Nucleus accumbens (tissue), 56 donors: ENCODE measurements at places on chromosomes 11 and 22.
A peak's percentile ranks its signal among the peaks of the same experiment; 100 is the strongest.

GRCh38 chr11:1638344-1638743 is 8.8 kb downstream of the KRTAP5-5 start:
- no peak for DNase-seq

DNA sequence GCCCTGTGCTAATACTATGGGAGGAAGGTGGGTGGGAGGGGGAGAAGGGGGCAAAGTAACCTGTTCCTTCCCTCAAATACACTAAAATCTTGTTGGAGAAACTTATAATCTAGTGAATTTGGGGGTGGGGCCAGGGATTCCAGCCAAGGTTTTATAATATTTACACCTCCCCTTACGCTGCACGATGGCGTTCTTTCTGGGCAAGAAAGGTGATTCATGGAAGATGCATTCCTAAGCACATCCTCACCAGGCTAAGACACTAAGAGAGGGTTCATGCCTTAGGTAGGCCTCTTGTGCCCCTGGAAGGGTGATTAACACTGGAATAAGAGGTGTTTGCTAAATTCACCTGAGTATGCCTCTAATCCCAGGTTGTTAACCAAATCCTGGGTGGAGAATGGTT is 82.6 kb downstream of the BARX2 start:
- no peak for DNase-seq

DNA sequence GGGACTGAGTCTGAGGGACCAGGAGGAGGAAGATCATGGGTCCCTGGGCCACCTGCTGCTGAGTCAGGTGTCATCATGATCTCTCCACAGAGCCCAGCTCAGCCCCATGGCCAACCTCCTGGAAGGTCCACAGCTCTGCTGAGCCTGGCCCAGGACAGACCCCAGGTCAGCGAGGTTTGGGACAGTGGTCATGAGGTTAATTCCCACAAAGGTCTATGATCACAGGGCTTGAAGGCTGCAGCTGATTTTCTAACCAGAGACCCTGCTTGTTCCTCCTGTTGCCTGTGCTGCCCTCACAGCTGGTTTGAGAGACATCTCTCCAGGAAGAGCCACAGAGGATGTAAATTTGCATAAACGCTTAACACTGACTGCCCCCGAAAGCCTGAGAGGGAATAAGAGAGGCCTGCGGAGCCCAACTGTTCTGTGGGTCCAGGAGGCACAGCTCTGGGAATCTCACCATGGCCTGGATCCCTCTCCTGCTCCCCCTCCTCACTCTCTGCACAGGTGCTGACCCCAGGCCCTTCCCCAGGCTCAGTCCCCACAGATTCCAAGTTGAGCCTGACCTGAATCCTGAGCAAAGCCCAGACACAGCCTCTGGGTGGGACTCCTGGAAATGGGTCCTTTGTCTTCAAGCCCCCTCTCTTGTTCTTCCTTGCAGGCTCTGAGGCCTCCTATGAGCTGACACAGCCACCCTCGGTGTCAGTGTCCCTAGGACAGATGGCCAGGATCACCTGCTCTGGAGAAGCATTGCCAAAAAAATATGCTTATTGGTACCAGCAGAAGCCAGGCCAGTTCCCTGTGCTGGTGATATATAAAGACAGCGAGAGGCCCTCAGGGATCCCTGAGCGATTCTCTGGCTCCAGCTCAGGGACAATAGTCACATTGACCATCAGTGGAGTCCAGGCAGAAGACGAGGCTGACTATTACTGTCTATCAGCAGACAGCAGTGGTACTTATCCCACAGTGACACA is 102.8 kb downstream of the GGTLC2 start:
- no peak for DNase-seq

GRCh38 chr11:719214-720016 is 13.4 kb downstream of the EPS8L2 start:
- no peak for DNase-seq

GRCh38 chr11:41954034-41954433 is 494.6 kb upstream of the LRRC4C start:
- no peak for DNase-seq

GRCh38 chr22:29300467-29300806 is 6.0 kb upstream of the GAS2L1 start:
- no peak for DNase-seq

- DNase-seq, result no peak
Measured at GRCh38 chr11:79080551-79080950, 360.3 kb downstream of the TENM4 start.

GRCh38 chr11:110317516-110317932 is 21.1 kb upstream of the RDX start:
- peak; percentile 20 for DNase-seq
